ENCODE measurements at places on chromosomes 1 and 21.

- no peak for DNase-seq
Measured at GRCh38 chr1:208054911-208055379, 144.0 kb upstream of the CD34 start.

DNA sequence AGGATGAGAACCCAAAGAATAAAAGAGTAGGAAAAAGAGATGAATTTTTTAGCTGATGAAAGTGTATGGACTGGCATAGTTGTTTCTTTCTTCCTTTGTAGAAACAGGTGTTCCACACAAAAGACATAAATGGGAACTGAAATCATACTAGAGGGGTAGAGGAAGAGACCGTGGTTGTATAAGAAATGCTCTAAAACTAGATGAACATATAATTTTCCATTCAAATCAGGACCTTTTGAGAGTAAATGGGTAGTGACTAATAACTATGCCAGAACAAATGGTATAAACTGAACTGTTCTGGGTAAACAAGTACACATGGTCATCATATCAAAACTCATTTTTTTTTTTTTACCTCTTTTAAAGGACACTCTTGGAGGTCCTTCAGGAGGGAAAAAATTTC is 344.2 kb downstream of the VAV3 start:
- DNase-seq: no peak

DNA sequence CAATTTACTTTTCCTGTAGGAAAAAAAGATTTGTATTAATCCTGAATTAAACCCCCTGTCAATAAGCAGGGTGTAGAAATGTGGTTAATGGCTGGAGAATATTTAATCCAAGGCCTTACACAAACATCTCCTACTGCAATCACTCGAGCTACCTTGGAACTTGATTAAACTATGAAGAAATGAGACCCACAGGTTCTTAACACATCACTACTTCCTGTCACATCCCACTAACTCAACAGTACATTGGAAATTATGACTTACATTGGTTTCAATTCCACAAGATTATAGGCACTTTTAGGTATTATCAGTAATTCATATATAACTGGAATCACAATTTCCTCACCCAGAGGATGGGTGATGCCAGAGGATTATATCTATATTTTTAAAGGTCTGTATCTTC is 480.3 kb downstream of the MRPL39 start:
- no peak for DNase-seq

DNA sequence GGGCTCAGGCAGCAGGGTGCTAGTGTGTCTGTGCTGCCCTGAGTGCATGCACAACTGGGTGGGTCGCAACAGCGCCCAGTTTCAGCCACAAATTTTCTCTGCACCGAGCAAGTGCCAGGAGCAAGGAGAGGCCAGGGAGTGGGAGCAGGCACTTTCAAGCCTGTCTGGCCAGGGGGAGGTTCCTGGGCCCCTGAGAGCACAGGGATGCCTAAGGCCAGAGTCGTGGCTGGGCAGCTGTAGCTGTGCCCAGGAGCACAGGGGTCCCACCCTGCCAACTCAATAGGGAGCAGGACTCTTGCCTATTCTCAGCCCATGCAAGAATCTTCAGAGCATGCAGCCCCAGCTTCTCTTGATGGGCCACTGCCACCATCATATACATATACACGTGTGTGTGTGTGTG is 1577.4 kb downstream of the KCNT2 start:
- DNase-seq: no peak

DNA sequence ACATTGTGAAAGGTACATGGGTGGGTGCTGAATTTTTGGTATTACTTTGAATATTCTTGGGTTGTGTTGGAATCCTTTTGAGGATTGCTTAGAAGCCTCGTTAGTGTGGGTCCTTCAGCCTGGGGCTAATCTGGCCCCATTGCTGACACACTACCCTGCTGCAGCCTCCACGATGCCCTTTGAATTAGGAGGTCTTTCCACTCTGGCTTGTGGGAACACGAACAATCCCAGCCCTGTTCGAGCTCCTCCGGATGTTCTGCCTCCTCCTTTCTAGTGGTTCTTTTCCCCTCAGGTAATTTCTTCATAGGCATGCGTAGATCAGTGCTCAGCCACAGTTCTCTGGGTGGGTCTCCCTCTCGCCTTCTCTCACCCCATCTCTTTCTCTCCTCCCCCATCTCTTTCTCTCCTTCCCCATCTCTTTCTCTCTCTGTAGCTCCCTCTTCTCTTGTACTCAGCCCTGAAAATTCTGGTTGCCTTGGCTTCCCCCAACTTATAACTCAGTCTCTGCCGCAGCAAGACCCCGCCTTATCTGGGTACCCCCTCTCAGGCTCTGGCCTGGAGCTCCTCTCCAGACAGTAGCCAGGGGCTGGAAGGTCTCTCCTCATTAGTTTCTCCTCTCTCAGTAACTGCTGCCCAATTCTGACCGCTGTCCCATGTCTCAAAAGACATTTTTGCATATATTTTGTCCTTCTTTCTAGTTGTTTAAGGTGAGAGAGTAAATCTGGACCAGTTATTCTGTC is 46.0 kb upstream of the SLC19A1 start:
- DNase-seq: no peak
